ENCODE measurements at places on chromosomes 2 and 18.

GRCh38 chr2:186984966-186985365 is 136.0 kb upstream of the ZSWIM2 start:
- no peaks in the 10 kb centered on the region for H3K27me3 ChIP-seq
- no peak for DNase-seq
- H3K27ac ChIP-seq, result no peak overlapping the region
- H3K36me3 ChIP-seq, result no peaks in the 10 kb centered on the region

DNA sequence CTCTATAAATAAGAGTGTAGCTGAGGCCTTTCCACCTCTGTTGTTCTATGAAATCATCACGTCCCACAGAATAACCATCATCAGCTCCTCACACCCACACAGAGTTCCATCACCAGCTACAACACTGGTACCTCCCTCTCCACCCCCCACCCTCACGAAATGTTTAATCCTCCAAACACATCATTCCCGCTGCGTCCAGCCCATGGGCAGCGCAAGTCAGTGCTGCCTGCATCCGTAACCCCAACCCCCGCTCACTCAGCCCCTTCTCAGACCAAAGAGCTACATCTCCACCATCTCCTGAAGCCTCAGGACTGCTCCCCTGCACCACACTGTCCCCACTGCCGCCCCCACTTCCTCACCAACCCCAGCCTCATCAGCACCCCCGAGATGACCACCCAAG is 19.4 kb downstream of the DNMT3A start:
- H3K27me3 ChIP-seq, result no peaks in the 10 kb centered on the region
- peaks cover 15% of the 10 kb centered on the region for H3K4me1 ChIP-seq
- no peak overlapping the region for H3K27ac ChIP-seq
- H3K36me3 ChIP-seq, result peaks cover 16% of the 10 kb centered on the region

- H3K36me3 ChIP-seq, result no peaks in the 10 kb centered on the region
- no peak overlapping the region for H3K27ac ChIP-seq
- H3K4me1 ChIP-seq, result peaks cover 8% of the 10 kb centered on the region
- peaks cover 8% of the 10 kb centered on the region for H3K27me3 ChIP-seq
- no peak overlapping the region for H3K4me3 ChIP-seq
Observed at GRCh38 chr18:63131959-63132818, 187.4 kb downstream of the BCL2 start.

DNA sequence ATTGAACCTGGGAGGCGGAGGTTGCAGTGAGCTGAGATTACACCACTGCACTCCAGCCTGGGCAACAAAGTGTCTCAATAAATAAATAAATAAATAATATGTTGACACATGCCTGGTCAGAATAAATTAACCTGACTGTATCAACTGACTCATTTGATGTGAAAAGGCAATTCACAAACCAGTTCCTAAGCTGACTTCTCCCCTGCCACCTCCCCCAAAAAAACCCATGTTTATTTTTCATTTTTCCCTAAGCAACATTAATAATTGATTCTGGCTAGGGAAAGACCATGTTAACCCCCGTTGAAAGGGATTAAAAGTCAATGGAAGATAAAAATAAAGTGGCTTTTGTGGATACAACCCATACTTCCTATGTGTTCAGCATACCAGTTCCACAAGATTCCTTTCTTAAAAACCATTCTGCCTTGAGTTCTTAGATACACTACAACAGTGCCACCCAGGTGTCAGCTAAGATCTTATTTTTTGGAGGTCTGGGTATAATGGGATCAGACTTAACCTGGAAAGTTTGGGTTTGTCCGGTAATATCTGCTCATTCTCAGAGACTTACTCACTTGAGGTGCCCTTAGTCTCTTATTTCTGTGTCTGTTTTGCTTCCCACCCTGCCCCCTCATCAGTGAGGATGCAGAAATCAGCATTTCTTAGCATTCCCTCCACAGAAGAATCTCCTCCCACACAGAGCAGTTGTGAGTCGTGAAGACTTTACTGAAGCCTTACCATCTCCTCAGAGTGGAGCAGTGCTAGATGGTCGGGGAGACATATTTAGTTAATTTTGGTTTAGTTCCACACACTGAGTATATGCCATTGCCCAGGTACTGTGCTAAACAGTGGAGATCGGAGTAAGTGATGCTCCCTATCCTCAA is 10.1 kb upstream of the MCFD2 start:
- DNase-seq, result no peak
- no peak overlapping the region for H3K27ac ChIP-seq
- peaks cover 18% of the 10 kb centered on the region for H3K36me3 ChIP-seq
- no peaks in the 10 kb centered on the region for H3K4me1 ChIP-seq
- no peaks in the 10 kb centered on the region for H3K27me3 ChIP-seq
- no peak overlapping the region for H3K4me3 ChIP-seq

- no peaks in the 10 kb centered on the region for H3K4me1 ChIP-seq
- H3K36me3 ChIP-seq, result peaks cover 12% of the 10 kb centered on the region
- no peak overlapping the region for H3K27ac ChIP-seq
- H3K27me3 ChIP-seq, result no peaks in the 10 kb centered on the region
- no peak overlapping the region for H3K4me3 ChIP-seq
Observed at GRCh38 chr2:69997015-69997830, 35.8 kb upstream of the ASPRV1 start.

DNA sequence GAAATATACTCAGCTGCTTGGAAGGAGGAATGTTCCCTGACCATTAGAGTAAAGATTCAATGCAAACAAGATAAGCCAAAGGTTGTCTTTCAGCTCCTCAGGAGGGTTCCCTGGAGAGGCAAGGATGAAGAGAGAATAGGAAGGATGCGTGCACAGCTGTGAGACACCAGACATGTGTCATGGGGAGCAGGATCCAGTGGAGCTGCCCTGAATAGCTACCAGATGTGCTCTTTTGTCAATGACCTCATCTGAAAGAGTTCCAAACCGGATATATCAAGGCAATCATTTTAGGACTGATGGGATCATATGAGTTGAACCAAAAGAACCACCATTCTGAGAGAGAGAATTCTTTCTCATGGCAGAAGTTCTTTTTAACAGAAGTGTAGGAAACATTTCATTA is 490.6 kb downstream of the IRS1 start:
- H3K27me3 ChIP-seq, result no peaks in the 10 kb centered on the region
- peaks cover 2% of the 10 kb centered on the region for H3K4me1 ChIP-seq
- H3K27ac ChIP-seq, result no peak overlapping the region
